ENCODE measurements at places on chromosomes 5 and 9.

- H3K36me3 ChIP-seq: no peaks in the 10 kb centered on the region
- DNase-seq: no peak
- H3K4me3 ChIP-seq: no peak overlapping the region
- H3K4me1 ChIP-seq: no peaks in the 10 kb centered on the region
- no peaks in the 10 kb centered on the region for H3K27me3 ChIP-seq
Measured at GRCh38 chr9:15831384-15831783, 278.5 kb downstream of the CCDC171 start.

- H3K27ac ChIP-seq: no peak overlapping the region
- no peaks in the 10 kb centered on the region for H3K27me3 ChIP-seq
- no peaks in the 10 kb centered on the region for H3K36me3 ChIP-seq
- H3K4me3 ChIP-seq: no peak overlapping the region
Measured at GRCh38 chr5:178081571-178082243, 31.6 kb upstream of the N4BP3 start.

DNA sequence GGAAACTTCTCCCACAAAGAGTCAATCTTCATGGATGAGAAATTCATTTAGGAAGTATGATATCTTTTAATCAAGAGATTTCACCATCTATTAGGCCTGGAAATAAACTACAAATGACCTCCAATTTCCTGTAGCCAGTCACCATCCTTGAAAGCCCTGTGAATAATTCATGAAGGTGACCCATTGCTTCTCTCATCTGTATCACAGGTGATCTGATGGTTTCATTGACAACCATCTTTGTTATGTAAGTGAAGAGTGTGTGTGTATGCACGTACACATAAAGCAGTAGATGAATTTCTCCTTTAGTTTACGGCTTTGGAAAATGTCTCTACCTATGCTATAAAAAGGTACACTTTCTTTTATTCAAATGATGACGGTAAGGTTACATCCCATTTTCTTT is 644.1 kb upstream of the KLF4 start:
- no peak overlapping the region for H3K27ac ChIP-seq
- H3K4me1 ChIP-seq: no peaks in the 10 kb centered on the region
- H3K4me3 ChIP-seq: no peak overlapping the region
- H3K27me3 ChIP-seq: no peaks in the 10 kb centered on the region

GRCh38 chr9:77911928-77912327 is 119.7 kb downstream of the GNAQ start:
- H3K27ac ChIP-seq: no peak overlapping the region
- no peaks in the 10 kb centered on the region for H3K27me3 ChIP-seq

GRCh38 chr9:29144476-29144875 is 1571.2 kb upstream of the C9orf72 start:
- no peak overlapping the region for H3K27ac ChIP-seq
- no peak for DNase-seq
- H3K4me1 ChIP-seq: no peaks in the 10 kb centered on the region
- H3K4me3 ChIP-seq: no peak overlapping the region
- H3K36me3 ChIP-seq: no peaks in the 10 kb centered on the region
- H3K27me3 ChIP-seq: no peaks in the 10 kb centered on the region

DNA sequence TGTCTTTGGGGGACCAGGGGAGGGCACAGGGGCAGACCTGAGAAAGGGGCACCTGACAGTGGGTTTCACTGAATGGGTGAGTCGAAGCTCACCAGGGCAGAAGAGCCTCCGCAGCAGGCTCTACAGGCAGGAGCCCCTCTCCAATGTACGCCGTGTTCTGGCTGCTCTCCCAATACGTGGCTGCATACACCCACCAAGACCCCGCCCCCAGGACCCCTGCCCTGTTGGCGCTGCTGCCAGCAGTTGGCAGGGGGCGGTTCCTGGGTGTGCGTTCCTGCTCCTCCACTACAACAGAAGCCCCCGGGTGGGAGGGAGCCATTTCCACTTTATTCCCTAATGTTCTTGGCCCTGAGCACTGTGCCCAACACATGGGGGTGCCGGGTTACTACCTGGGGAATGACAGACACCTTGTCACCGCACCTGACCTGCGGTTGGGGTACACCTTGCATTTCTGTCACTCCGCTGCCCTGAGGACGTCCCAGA is 30.3 kb downstream of the SARDH start:
- H3K4me3 ChIP-seq: no peak overlapping the region
- H3K4me1 ChIP-seq: no peaks in the 10 kb centered on the region
- no peak overlapping the region for H3K27ac ChIP-seq
- DNase-seq: no peak

- H3K27me3 ChIP-seq: peaks cover 3% of the 10 kb centered on the region
- no peaks in the 10 kb centered on the region for H3K36me3 ChIP-seq
- peaks cover 4% of the 10 kb centered on the region for H3K4me1 ChIP-seq
- H3K4me3 ChIP-seq: no peak overlapping the region
Measured at GRCh38 chr5:132098151-132098594, 24.6 kb downstream of the CSF2 start.

GRCh38 chr5:78540335-78541085 is 108.1 kb downstream of the LHFPL2 start:
- H3K27ac ChIP-seq: peak overlapping the region; percentile 78
- no peak for DNase-seq
- no peaks in the 10 kb centered on the region for H3K27me3 ChIP-seq
- no peaks in the 10 kb centered on the region for H3K36me3 ChIP-seq
- peaks cover 87% of the 10 kb centered on the region for H3K4me1 ChIP-seq
